ENCODE measurements at places on chromosomes 11 and 22.

DNA sequence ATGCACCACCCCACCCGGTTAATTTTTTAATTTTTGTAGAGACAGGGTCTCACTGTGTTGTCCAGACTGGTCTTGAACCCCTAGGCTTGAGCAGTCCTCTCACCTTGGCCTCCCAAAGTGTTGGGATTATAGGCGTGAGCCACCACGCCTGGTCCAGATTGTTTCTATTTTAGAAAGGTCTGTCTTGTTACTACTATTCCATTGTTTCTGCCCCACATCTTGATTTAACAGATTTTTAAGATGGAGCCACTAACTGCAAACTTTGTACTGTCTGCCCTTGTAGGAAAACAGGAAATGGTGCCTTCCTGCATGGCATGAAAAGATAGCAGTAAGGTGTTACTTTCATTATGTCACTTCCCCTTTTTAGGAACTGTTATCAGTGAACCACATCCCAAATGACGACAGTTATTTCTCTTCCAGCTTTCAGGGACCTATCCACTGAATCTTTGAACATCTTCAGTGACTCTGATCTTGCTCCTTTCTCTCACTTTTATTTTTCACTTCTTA is 23.2 kb downstream of the TAF1D start:
- DNase-seq = no peak

DNA sequence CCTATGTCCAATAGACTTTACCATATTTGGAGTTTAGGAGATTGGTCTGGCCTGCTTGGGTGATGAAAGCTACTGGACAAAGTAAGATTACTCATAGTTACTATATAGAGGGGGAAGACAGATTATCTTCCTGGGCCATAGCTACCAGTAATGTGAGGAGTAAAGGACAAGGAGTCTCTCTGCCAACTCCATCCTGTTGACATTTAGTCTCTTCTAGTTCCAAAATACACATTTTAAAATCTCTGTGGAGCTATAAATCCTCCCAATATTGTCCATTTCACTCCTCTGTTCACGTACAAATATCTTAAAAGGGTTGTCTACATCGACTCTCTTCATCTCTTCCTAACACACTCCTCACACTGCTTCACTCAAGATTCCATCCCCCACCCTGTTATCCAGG is 1.1 kb upstream of the OR51D1 start:
- no peak for DNase-seq

DNA sequence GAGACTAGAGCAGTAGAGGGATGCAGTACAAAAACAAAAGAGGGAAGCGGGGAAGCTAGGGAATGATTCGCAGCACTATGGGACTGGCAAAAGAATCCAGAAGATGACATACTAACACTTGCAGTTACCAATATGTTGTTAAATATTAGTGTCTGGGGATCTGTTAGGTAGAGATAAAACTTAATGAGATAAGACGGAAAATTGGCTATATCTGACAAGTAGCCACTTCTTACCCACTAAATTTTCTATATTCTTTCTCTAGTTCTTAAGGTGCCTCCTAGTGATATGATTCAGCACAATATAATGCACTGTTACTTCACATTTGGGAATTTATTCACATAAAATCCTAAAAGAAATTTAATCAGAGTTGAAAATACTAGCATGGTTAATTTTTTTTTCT is 30.8 kb downstream of the CCDC90B start:
- DNase-seq = no peak

GRCh38 chr11:122513997-122514396 is 141.5 kb upstream of the UBASH3B start:
- no peak for DNase-seq

- no peak for DNase-seq
Measured at GRCh38 chr11:128884703-128885338, 6.3 kb upstream of the KCNJ5 start.

GRCh38 chr11:114785820-114786219 is 107.5 kb downstream of the NXPE2 start:
- DNase-seq = no peak

DNA sequence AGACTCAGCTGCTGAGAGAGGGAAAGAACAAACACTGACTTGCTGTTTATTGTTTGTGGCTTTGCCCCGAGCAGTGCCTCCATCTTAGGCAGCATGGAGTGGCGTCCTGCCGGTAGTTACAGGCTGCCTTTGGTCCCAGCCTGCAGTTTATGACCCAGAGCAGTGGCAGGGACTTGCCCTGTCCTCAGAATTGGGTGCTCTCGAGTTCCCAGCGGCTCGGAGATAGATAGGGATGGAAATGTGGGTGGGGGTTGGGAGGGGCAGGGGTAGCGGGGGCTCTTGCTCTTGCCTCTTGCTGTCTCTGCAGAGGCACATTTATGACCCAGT is 3.1 kb downstream of the ALX4 start:
- DNase-seq = no peak

DNA sequence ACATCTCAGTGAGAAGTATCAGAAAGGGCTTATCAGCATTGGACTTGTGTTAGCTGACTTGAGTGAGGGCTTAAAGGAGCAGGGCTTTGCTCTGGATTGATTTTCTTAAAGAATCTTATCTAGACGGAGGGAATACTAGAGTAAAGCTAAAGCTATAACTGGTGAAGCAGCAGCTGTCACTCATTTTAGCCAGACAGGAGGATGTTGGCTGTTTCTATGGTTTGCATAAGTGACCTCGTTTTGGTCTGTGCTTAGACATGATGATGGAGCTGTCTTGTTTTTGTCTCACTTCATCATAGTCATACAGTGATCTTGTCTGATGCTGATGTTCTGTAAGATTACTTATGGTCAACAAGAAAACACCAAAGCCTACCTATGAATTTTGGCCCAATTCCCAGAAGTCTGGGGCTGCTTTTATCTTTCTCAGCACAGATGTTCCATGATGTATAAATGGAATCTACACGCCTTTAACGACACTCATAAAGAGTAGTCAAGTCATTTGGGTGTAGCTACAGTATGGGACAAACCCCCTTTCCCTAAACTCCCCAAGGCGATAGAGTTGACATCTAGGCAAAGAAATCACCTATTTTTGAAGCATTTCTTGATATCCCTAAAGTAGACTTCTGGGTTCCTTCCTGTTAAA is 77.5 kb upstream of the UCP3 start:
- DNase-seq = no peak

- DNase-seq = no peak
Measured at GRCh38 chr11:71247551-71248250, 4.7 kb downstream of the SHANK2 start.

DNA sequence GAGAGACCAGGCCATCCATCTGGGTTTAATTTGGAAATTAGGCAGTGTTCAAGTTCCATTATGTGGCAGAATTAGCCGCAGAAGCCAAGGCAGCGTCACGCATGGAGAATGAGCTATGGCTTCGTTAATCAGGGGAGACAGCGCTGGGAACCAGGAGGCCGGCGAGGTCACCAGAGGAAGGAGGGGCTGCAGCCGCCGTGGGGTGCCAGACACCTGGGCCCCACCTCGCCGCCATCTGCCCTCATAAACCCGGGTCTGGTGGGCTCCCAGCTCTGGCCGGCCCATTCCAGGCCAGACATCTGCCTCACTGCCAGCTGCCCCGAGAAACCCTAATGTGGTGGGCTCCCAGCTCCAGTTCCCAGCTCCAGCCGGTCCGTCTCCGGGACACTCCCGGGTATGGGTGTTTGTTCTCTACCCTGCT is 676.9 kb downstream of the BRD1 start:
- no peak for DNase-seq

DNA sequence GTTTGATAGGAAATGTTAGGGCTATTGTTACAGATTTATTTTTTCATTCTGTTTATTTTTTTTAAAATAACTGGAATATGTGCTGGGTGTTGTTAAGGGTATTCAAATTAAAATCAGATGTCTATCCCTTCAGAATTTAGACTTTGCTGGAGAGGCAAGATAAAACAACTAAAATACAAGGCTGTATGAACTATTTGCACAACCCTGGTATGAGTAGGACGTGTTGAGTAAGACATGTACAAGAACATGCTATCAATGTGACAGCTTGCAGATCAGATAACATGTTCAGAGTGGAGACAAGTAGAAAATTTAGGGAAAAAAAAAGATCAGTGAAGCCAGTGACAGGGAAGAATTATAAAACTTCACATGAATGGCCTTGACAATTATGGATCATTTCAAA is 853.5 kb downstream of the METTL15 start:
- DNase-seq = no peak

DNA sequence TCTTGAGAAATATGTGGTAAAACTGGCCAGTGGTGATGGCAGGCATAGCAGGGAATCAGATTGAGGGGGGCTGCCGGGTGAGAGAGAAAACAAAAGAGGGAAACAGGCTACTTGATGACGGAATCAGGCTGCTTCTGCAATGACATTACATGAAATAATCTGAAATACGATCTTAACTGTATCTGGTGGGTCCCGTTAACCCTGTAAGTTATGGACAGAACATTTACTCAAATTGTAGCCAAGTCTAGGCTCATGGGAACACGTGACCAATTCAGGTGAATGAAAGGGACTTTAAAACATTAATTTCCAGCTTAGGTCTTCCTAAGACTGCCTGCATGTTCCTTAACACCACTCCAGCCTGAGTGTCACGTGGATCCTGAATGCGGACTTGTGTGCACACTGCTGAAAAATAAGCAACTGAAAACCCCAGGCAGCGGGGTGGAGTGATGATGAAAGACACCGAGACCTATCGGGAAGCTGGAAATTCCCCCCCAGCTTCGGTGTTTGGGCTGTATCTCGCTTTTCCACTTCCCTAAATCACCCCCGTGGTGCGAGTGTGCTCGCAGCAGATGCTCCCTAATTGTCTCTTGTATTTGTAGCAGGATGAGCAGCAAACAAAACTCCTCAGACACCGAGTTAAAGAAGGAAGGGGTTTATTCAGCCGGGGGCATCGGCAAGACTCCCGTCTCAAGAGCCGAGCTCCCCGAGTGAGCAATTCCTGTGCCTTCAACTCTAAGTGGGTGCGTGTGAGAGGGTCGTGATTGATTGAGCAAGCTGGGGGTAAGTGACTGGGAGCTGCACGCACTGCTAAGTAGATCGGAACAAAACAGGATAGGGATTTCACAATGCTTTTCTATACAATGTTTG is 145.0 kb upstream of the GRK3 start:
- no peak for DNase-seq

DNA sequence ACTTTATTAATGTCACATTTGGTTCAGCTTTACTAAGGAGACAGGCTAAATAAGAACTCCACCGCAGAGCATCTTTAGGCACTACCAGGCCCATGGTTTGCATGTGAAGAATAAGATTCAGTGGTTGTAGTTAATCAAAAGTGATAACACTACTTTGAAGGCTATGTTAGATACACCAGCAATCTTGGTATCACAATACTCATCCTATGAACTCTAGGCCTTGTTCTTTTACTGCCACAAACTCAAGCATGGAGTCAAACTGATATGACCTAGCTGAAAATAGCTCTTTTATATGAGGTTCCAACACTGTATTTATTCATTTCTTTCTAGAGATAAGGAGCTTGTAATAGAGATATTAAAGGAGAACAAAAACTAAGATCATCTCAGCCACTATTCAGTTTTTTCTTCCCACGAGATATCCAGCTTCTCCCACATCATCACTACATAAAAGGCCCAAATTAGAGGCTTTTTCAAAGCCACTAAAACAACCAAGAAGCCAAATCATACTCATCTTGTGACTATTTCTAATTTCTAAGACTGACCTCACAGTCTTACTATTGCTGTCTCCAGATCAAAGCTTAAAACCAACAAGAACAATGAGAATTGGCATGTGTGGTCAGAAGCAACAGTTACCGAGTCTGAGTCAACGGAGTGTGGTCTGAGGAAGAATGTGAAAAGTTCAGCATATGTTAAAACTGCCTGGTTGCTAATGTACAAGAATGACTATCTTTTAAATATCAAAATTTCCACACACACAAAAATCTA is 25.1 kb upstream of the GUCY1A2 start:
- no peak for DNase-seq

GRCh38 chr11:105357764-105358163 is 218.2 kb upstream of the CARD18 start:
- no peak for DNase-seq

DNA sequence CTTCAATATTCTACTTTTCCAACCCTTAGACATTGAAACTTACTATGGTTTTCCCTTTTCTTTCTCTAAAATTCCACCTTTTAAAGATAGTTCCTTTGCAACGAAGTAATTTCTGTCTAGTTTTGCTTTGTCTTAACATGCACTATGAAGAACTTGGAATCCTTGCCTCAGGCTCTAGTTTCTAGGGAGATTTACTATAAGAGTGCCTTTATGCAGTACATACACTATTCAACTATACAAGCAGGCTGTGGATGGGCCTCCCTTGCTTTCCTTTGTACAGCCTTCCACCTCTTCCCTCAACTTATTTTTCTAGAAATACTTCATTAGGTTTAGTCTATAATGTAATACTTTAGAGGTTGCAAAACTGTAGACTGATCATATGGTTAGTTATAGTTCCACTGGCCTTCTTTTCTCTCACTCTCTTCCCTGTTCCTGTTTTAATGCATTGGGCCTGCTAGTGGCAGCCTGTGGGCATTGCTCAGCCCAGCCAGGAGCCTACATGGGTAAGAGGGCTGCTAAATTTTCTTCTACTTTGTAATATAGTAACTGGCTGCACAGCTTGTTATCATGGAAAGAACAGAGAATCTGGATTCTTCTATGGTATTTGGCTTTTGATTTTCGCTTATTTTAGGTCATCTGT is 100.2 kb downstream of the C11orf87 start:
- no peak for DNase-seq

DNA sequence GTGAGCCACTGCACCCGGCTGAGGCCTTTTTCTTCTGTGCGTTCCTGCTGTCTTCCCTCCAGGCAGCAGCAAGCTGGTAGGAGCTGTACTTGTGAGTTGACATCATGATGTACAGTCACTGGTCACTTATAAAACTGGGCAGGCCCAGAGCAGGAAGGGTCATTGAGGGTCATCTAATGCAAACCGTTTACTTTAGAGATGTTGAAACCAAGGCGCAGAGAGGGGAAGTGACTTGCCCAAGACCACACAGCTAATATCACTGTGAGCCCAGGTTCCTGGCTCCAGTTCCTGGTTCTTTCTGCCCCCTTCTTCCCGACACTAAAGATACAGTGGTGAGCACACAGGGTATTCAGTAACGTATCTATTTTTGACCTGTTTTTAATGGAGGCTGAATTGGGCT is 27.3 kb downstream of the PTPRJ start:
- DNase-seq = no peak

DNA sequence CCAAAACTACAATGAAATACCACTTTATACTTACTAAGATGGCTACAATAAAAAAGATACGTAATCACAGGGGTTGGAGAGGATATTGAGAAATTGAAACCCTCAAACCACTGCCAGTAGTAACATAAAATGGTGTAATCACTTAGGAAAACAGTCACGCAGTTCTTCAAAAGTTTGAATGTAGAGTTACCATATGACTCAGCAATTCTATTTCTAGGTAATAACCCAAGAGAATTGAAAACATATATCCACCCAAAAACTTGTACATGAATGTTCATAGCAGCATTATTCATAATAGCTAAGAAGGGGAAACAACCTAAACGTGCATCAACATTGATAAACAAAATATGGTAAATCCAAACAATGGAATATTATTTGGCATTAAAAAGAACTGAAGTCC is 24.4 kb upstream of the PSMA1 start:
- DNase-seq = no peak

- no peak for DNase-seq
Measured at GRCh38 chr11:102488208-102488607, 35.6 kb upstream of the TMEM123 start.

All from cortex of kidney (tissue), 1 donor.